Amniotic stem cell (primary cell): ENCODE measurements at places on chromosomes 4 and X.

DNA sequence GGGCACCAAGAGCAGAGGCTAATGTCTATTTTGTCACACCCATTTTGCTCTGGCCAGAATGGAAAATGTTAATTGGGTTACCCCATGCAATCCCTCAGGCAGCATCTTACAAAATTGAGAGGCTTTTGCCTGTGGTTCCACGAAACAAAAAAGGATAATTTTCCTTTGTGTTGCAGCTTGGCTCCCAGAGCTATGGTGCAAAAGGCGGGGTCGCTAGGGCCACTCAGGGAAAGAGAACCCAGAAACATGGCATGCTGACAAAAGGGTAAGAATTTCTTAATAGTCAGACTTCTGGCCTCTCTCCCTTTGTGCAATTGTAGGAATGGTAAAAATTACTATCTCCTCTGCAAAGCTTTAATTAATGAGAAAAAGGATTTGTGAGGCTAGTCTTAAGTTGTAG is 119.6 kb upstream of the BANK1 start:
- no peak for DNase-seq

DNA sequence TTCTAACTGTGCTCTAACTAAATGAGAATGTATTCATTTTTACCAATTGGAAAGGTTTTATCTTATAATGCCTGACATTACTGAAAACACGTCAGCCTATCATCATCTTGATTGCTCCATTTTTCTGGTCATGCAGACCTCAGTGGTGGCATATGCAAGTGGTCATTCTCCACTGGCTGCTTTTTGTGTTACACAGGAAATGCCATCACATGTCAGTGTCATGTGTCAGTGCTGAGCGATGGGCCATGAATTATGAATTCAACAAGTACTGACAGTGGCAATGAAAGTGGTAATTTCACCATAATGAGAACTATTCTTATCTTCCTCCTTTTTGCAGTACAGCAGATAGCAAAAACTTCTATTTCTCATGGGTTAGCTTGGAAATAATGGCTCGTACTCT is 190.5 kb downstream of the PACRGL start:
- DNase-seq: no peak

DNA sequence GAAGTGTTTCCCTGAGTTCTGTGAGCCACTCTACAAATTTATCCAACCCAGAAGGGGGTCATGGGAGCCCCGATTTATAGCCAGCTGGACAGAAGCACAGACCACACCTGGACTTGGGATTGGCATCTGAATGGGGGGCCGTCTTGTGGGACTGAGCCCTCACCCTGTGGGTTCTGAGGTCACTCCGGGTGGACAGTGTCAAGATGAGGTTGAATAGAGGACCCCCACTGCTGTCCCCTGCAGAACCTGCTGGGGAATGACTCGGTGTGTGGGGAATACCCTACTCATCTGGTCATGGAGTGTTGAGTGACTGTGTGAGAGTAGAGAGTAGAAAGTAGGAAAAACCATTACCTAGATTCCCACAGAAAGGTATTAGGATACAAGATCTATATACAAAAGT is 67.5 kb downstream of the ZFYVE28 start:
- DNase-seq: no peak

DNA sequence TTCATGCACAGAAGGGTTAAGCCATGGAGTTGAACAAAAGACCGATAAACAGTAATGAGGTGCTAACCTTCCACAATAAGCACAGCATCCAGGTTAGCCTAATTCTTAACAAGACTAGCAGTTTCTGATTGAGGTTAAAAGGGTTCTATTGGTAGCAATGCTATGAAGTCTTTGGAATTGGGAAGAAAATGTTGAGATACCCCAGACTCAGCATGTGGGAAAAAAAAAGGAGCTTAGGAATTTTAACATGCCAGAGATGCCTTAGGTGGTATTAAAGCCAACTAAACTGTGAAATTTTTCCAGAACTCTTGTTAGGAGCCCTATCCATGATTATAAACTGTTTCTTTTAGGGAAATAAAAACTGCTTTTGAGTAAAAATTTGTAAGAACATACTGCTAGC is 391.7 kb downstream of the GABRG1 start:
- DNase-seq: no peak

DNA sequence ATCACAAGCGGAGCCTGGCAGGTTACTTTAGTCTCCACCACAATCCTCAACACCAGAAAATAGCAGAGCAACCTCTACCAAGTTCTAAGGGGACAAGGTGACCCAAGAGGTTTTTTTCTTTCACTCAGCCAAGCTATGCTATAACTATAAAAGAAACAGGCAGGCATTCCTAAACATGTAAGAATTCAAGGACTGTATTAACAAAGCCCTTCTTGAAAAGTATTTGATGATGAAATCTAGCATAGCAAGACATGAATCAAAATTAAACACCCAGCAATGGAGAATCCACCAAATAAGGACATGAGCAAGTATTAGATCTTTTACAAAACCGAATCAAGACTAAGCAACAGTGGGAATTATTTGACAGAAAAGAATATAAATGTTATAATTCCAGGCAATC is 25.7 kb upstream of the C1QTNF7 start:
- no peak for DNase-seq

GRCh38 chr4:19999775-20000414 is 251.8 kb upstream of the SLIT2 start:
- no peak for DNase-seq

- no peak for DNase-seq
Observed at GRCh38 chr4:39170301-39170700, 12.0 kb upstream of the WDR19 start.

DNA sequence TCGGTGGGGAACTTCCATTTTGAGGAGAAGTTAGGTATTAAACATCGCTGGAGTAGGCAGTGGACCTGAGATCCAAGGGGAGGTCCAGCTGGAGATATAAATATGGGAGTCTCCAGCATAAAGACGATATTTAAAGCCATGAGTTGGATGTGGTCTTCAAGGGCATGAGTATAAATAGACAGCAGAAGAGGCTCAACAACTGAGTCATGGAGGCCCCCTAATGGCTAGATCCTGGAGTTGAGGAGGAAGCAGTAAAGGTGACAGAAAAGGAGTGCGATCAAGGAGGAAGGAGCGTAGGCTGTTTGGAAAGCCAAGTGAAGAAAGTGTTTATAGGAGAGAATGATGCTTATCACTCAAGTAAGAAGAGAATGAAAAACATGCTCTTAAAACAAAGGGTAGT is 18.1 kb upstream of the APBB2 start:
- no peak for DNase-seq
